ENCODE measurements at places on chromosomes 1 and 21.

DNA sequence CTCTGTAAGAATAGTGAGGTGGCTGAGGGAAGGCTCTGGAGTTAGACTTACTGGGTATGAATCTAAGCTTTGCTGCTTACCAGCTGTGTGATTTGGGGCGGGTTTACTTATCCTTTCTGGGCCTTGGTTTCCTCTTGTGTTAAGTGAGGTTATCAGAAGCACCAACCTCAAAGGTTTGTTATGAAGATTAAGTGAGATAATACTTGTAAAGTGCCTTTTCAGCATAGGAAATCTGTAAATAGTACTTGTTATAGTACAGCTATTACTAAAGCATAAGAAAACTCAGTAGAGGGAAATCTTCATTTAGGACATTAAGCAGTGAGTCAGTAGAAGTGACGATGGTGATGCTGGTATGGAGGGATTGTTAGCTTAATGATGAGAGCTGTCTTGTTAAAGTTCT, 12.1 kb downstream of the HHAT start:
- DNase-seq = no peak

- DNase-seq = no peak
Observed at GRCh38 chr1:10253755-10254154, 43.4 kb downstream of the KIF1B start.

GRCh38 chr1:54471588-54471987, 65.4 kb upstream of the SSBP3 start:
- no peak for DNase-seq

GRCh38 chr21:42440187-42440792, 36.6 kb downstream of the UBASH3A start:
- no peak for DNase-seq

DNA sequence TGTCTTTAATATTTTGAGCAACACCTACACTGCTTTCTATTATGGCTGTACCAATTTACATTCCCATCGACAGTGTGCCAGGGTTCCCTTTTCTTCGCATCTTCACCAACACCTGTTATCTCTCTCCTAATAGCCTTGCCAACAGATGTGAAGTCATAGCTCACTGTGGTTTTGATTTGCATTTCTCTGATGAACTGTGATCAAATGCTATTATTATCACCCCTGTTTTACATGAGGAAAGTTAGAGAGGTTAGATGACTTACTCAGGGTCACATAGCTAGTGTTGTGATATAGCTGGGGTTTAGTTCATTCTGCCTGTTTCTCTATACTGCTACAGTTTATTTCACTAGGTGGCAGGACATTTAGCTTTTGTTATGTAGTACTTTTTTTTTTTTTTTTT, 204.1 kb downstream of the FMN2 start:
- DNase-seq = no peak

- no peak for DNase-seq
Observed at GRCh38 chr21:38037416-38037815, 121.2 kb upstream of the KCNJ6 start.
